EL (cell line): ENCODE measurements at places on chromosomes 12 and 14.
A peak's percentile ranks its signal among the peaks of the same experiment; 100 is the strongest.

DNA sequence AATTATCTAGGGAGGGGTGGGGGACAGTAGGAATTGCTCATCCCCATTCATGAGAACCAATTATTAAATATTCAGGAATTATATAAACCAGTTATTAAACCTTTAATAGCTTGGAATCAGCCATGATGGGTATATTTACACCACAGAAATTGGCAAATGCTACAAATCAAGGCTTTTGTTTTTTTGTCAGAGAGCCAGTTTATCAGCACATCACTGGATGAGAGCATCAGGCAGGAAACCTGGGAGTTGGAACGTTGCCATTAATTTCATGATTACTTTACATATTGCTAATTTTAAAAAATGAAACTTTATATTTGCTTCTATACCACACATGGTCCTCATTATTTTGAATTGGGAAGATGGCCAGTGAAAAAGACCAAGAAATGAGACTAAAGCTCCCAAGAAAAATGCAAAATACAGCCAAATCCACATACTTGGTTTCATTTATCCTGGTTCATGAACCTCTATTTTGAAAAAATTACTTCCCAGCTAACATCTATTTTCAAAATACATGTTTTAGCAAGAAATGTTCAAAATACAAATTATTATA, 48.4 kb downstream of the ATL1 start:
- no peak for DNase-seq

GRCh38 chr14:83548061-83548839, 1981.7 kb upstream of the FLRT2 start:
- peak; percentile 82 for DNase-seq

DNA sequence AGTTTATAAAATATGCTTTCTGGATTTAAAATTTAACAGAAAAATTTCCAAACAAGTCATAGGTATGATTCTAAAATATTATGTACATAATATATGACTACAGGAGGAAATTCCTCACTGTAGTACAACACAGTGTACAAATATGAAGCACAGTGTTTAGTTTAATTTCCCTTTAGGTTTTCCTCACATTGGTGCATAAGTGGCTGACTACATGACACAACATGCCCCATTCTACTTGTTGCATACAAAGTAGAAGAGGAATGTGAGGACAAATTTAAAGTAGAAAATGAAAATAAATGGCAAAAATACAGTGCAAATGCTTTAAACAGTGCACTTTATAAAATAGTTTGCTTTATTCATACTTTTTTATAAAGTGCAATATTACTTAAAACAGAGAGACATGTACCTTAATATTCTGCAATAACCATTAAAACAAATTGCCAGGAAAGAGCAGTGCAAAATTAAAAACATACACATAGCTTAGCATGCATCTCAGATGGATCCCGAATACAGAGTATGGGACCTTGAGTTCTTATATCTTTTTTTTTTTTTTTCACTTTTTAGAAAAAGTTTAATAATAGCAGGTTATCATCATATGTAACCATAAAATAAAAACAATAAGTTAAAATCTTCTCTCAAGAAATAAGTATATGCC, 54.8 kb upstream of the TTC7B start:
- no peak for DNase-seq

- DNase-seq: no peak
These were observed 133.8 kb downstream of the BCAT1 start for GRCh38 chr12:24815114-24815423.

GRCh38 chr14:101463566-101464171, 97.6 kb upstream of the DIO3 start:
- no peak for DNase-seq

DNA sequence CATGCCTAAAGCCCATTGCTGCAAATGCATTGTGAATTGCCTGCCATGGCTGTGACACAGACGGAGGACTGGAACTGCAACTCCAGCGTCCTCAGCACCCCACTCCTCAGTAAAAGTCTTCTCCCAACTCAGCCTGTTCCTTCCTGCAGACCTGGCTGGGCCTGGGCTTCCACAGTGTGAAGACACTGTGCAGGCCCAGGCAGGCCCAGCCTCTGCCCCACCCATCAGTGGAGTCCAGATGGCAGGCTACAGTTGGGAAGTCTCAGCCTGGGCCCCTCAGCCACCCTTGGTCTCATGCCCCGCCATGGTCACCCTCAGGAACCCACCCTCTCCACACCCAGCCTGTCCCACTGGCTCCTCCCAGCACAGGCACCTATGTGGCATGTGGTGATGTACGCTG, 22.0 kb downstream of the VSX2 start:
- DNase-seq: no peak

GRCh38 chr14:34997762-34998161, 15.0 kb downstream of the SRP54 start:
- no peak for DNase-seq

GRCh38 chr14:99682809-99683618, 1.1 kb upstream of the CYP46A1 start:
- DNase-seq: peak; percentile 71

DNA sequence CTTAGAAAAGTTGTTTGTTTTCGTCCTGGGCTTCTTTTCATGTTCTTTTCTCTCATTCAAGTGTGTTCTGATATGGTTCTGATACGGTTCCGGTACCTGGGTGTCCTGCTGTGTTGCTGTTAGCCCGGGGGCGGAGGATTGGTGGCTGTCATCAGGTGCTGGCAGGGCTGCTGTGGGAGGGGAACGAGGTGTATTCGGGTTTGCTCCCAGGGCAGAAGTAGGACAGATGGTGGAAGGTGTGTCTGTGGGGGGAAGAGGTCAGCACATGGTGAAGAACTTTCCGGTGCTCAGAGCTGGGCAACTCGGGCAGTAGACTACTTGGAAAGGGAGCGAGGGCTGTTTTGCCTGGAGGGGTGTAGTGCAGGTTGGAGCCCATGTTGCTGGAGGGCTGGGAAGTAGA, 70.2 kb downstream of the SLC25A47 start:
- DNase-seq: no peak

- DNase-seq: no peak
These were observed 3.2 kb upstream of the MED13L start for GRCh38 chr12:116280595-116281290.

GRCh38 chr14:99544991-99545390, 59.0 kb downstream of the CCDC85C start:
- DNase-seq: no peak

DNA sequence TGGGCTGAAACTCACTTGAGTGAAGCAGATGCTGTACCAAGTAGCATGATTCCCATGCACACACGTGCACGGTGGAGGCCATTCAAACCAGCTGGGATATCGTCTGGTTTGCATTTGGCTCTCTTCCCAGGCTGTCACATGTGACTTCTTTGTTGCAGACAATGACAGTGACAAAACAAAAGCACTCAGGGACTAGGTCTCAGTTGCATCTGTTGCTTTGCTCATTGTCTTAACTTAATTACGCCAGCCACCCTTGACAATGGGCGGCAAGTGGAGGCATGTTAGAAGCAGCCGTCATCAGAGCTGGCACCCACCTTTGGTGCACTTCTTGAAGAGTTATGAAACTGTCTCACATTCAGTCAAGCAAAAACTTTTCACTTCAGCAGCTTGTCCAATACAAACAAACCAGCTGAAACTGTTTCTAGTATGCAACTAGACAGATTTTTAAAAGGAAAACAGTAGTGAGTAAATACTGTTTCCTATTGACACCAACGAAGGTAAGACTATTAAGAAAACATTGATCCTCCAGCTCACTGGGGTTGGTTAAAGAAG, 74.3 kb downstream of the IGF1 start:
- no peak for DNase-seq

- DNase-seq: peak; percentile 27
These were observed 562.2 kb downstream of the GALC start for GRCh38 chr14:87430810-87431209.

DNA sequence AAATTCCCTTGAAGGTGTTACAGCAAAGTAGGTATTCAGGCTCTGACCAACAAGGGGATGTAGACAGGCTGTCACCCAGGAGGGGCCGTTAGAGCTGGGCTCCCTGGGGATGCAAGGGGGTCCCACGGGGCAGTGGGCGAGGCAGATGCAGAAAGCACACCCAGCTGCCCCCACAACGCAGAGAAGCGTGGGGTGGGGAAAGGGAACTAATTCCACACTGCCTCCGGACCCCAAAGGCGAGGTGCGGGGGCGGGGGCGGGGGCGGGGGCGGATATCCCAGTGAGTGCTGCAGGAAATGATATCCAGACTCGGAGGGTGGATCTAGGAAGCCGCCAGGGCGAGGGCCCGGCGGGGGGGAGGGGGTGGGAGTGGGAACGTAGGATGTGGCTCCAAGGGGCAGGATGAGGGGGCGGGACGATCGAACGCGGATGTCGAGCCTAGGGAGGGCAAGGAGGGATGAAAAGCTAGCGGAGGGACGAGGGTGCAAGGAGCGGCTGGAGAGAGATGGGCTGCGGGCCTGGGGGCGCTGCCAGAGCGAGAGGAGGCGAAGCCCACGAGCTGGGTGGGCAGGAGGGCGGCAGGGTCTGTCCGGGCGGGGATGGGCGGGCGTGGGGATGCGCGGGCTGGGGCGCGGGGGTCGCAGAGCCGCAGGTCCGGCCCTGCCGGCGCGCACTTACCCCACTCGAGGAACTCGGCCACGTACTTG, 874 bp downstream of the CDC42BPB start:
- DNase-seq: peak; percentile 85

- no peak for DNase-seq
These were observed 218.1 kb downstream of the C12orf75 start for GRCh38 chr12:105548626-105549025.

DNA sequence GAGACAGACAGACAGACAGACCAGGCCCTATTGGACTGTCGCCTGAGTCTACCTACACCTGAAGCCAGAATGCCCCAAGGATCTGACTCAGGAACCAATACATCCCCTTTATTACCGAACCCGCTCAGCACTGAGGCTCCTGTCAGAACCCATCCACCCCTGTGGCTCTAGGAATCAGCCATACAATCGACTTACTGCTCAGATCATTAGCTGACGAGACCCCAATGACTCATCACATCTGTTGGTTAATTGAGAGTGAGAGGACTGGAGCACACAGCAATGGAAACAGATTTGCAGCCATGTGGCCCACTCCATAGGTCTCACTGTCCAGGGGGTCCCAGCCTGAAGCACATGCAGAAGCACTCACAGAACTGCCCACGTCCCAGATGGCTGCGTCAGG, 15.2 kb downstream of the ITPK1 start:
- no peak for DNase-seq

DNA sequence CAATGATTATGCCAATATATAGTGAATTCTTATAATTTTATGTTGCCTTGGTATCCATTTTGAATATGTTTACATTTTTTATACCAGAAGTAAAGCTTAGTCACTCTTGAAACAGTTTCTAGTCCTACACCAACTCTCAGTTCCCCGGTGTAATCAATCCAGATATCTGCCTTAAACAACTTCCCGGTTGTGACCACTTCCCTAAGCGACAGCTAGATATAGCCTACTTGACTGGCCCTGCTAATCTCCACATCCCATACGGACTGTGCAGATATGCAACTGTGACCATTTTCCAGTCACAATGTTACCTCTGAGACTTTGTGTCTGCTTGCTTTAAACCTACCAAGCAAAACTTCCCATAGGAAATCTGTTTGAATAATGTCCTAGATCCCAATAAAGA, 1551.5 kb upstream of the SEL1L start:
- no peak for DNase-seq

- peak; percentile 5 for DNase-seq
These were observed 62.2 kb upstream of the WSCD2 start for GRCh38 chr12:108066583-108067577.

- no peak for DNase-seq
These were observed 22.5 kb upstream of the TMEM106C start for GRCh38 chr12:47940773-47941474.

GRCh38 chr12:47281667-47282171, 202.0 kb upstream of the AMIGO2 start:
- DNase-seq: peak; percentile 8

DNA sequence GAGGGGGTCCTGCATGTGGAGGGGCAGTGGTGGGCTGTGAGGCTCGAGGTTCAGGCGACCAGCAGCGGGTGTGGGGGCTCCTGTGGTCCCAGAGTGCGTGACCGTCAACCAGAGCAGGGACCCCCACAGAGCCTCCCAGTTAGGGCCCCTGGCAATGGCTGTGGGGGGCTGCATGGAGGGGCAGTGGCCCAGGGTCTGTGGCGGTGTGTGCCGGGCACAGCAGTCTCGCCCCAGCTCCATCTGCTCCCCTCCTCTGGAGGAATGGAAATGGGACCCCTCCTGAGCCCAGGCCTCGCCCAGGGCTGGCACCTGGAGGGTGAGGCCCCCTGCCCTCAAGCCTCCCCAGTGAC, 210.8 kb upstream of the C14orf180 start:
- no peak for DNase-seq

GRCh38 chr14:100193417-100194357, 34.2 kb upstream of the DEGS2 start:
- DNase-seq: no peak

DNA sequence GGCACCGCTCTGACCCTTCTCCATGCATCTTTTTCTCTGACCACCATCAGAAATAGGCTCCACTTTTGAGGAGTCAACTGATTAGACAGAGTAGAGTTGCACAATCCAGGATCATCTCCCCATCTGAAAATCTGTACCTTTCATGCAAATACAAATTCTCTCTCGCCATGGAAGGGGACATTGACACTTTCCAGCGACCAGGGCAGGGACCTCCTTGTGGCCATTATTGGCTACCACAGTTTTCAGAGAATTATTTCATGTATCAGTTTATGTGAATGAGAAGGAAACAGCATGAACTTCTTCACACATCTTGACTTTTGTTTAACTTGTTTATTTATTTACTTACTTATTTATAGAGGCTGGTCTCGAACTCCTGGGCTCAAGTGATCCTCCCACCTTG, 13.8 kb upstream of the RAN start:
- DNase-seq: no peak

DNA sequence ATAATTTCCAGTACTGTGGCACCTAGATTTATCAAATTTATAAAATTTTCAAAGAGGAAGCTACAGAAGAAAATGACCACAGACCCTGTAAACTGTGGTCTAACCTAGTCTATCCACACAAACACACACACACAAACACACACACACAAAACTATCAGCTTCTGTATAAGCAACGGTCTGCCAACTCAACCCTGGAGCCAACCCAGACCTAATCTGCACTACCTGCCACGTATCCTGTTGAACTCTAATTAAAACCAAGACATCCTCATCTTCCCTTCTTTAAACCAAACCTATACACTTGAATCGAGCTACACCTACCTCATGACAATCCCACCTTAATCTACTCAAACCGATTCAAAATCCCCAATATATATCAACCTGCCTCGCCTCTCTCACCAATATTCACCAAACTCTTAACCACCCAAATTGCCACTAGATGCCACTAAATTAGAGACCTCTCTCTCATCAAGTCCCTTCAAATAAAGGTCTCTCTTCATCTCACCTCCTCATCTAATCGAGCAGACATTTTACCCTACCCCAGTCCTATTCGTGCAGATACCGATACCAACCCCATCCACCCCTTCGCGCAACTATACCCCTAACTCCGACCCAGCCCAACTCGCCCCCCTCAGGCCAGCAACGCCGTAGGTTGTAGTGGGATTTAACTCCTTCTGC, 808 bp downstream of the ACIN1 start:
- DNase-seq: no peak

- no peak for DNase-seq
These were observed 116.3 kb downstream of the CFAP54 start for GRCh38 chr12:96605684-96606083.

- no peak for DNase-seq
These were observed 35.1 kb upstream of the RPL10L start for GRCh38 chr14:46686652-46687051.
